ENCODE measurements at places on chromosomes 2 and 18. TPM values are rescaled to one million over a fixed set of nuclear protein-coding genes. Genes with fewer than 3 reads are reported as not detected.

Gene ABHD1
- total RNA-seq = 0.50 TPM

Gene PROKR1
- total RNA-seq = not detected

Gene ZC3H6
- total RNA-seq = 0.58 TPM

Gene AMER3
- total RNA-seq = not detected

Gene PLCL1
- 0.02 TPM for total RNA-seq

Gene FAM237A
- not detected for total RNA-seq

Gene ZNF804A
- not detected for total RNA-seq

Gene TMEM169
- 0.33 TPM for total RNA-seq

Gene C2orf74
- 16.0 TPM for total RNA-seq

Gene DUSP2
- 0.32 TPM for total RNA-seq

Gene COL6A3
- total RNA-seq = 0.29 TPM

Gene GAREM2
- total RNA-seq = 6.4 TPM

Gene ACMSD
- not detected for total RNA-seq

Gene EIF5B
- total RNA-seq = 67.4 TPM

Gene EDAR
- total RNA-seq = 0.11 TPM

Gene NGEF
- 16.2 TPM for total RNA-seq

Gene CFAP53
- 0.29 TPM for total RNA-seq

Gene ZNF892
- 0.74 TPM for total RNA-seq

Gene CNGA3
- total RNA-seq = 0.09 TPM

Gene LBH
- 189 TPM for total RNA-seq

Gene TUBB8B
- not detected for total RNA-seq

Gene TBC1D8
- total RNA-seq = 69.1 TPM

Gene RGPD4
- total RNA-seq = 0.07 TPM

Gene UBXN4
- total RNA-seq = 33.0 TPM

Gene RNASEH1
- 56.5 TPM for total RNA-seq

Gene CFAP65
- total RNA-seq = 0.22 TPM

Gene SCN2A
- 0.04 TPM for total RNA-seq

Gene CCL20
- 3.9 TPM for total RNA-seq

Gene FAP
- not detected for total RNA-seq

Gene CHST9
- not detected for total RNA-seq

Gene ANAPC1
- 29.9 TPM for total RNA-seq

Gene RNU2-63P
- total RNA-seq = not detected

Gene SCTR
- 0.15 TPM for total RNA-seq

Gene SLC38A11
- total RNA-seq = not detected

Gene CPS1
- 12.6 TPM for total RNA-seq

Gene LCT
- total RNA-seq = 0.04 TPM

Gene ZNF142
- total RNA-seq = 16.0 TPM

Gene DES
- 0.47 TPM for total RNA-seq

Gene PID1
- total RNA-seq = 4.3 TPM

Gene IGFBP2
- total RNA-seq = 69.4 TPM

Gene CXCR1
- not detected for total RNA-seq

Gene RBKS
- total RNA-seq = 8.0 TPM
